Activated CD8-positive, alpha-beta memory T cell treated with anti-CD3 and anti-CD28 coated beads for 36 hours (primary cell): ENCODE measurements at places on chromosomes 11 and 22. TPM values are rescaled to one million over a fixed set of nuclear protein-coding genes. Genes with fewer than 3 reads are reported as not detected.

Gene LRRC55
- not detected for total RNA-seq

Gene CST6
- not detected for total RNA-seq

Gene MUC5AC
- not detected for total RNA-seq

Gene CLTCL1
- 0.61 TPM for total RNA-seq

Gene AGBL2
- 2.9 TPM for total RNA-seq

Gene CCDC89
- not detected for total RNA-seq

Gene TUG1
- 44.9 TPM for total RNA-seq

Gene SLC25A18
- total RNA-seq, result not detected

Gene TYR
- total RNA-seq, result not detected

Gene RAB38
- 4.4 TPM for total RNA-seq

Gene GRIK4
- total RNA-seq, result not detected

Gene GSTT2
- total RNA-seq, result not detected

Gene NXPE4
- total RNA-seq, result not detected

Gene STK33
- total RNA-seq, result 2.5 TPM

Gene ROM1
- total RNA-seq, result 3.0 TPM

Gene FERMT3
- total RNA-seq, result 220 TPM

Gene MRGPRX3
- not detected for total RNA-seq

Gene PAMR1
- total RNA-seq, result not detected

Gene INSC
- 0.25 TPM for total RNA-seq

Gene PIWIL4
- 0.36 TPM for total RNA-seq

Gene MYRF
- total RNA-seq, result 0.91 TPM

Gene P2RY2
- total RNA-seq, result not detected

Gene SULT4A1
- total RNA-seq, result not detected

Gene SSTR3
- 0.65 TPM for total RNA-seq

Gene OSM
- 23.3 TPM for total RNA-seq

Gene IFITM10
- 0.61 TPM for total RNA-seq

Gene TRIM29
- total RNA-seq, result not detected

Gene MS4A6E
- not detected for total RNA-seq

Gene ART1
- total RNA-seq, result not detected

Gene CAPRIN1
- total RNA-seq, result 294 TPM

Gene GAB4
- not detected for total RNA-seq
